Left ventricle myocardium inferior (tissue), 1 donor: ENCODE measurements at places on chromosomes 16 and 17.

DNA sequence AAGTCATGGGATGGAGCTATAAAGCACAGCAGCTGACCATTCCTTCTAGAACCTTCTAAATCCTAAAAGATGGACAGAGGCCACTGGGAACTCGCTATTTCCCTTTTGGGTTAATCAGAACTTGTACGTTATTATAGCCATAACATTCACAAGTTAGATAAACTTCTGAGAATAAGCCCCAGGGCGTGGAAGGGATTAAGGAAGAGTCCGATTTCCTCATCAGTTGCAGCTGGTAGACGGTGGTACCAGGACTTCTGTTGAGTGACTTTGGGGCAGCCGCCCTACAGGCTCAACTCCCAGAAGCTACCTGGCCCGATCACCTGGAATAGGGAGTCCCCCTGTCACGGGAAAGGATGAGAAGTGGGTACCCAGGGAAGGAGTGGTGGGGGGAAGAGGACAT is 370.1 kb upstream of the ZFHX3 start:
- DNase-seq, result no peak

DNA sequence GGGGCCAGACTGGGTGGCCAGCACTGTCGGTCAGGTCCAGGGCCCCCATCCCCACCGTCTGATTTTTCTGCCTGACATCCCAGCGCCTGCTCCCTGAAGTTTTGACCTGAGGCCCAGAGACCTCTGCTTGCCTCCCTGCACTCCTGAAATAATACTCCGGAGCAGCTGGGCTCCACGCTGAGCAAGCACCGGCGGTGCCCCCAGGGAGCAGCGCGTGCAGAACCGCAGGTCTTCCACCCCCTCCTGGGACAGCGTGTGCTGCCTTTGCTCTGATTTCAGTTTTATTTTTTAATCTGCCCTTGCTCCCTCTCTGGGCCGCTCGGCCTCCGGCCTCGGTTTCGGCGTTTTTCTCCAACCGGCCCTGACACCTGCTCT is 132.4 kb upstream of the GSE1 start:
- DNase-seq, result no peak

DNA sequence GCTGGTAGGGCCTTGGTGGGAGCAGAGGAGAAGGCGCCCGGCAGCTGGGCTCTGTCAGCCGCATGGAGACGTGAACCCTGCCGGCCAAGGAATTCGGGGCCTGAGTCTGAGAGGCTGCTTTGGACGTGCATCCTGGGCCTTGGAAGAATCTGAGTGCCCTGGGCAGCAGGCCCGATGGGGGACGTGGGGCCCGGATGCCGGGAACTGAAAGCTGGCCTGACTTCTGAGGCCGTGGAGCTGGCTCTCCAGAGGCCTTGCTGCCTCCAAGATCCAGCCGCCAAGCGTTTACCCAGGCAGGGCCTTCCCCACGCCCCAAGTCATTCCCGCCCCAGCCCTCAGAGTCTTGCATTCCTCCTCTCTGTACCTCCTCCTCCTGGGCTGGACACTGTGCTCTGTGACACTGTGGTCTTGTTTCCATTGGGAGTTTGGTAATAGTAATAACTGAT is 37.2 kb downstream of the NKD1 start:
- DNase-seq, result peak; percentile 74

DNA sequence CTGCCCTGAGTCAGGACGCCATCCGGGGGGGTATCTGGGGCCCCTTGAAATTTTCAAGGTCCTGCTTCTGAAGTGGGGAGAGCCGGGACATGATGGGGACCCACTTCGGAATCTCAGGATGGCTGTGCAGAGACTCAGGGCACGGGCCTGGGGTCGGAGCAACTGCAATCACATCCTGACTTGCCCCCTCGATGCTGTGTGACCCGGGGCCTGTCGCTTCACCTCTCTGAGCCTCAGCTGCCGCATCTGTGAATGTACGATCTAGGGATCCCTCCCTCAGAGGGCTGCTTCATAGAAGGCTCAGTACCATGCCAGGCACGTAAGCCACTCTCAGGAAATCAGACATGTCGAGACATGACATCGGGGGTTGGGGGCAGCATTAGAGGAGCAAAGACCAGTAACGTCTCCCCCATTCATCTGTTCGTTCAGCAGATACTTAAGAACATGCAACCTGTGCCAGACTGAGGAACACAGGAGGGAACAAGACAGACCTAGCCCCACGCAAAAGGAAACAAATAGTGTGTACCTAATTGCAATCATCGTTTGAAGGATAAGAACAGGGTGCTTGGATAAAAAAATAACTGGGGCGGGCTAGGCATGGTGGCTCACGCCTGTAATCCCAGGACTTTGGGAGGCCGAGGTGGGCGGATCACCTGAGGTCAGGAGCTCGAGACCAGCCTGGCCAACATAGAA is 229.6 kb downstream of the PARN start:
- no peak for DNase-seq

- DNase-seq, result no peak
Observed at GRCh38 chr16:53599548-53599947, 96.5 kb upstream of the AKTIP start.

DNA sequence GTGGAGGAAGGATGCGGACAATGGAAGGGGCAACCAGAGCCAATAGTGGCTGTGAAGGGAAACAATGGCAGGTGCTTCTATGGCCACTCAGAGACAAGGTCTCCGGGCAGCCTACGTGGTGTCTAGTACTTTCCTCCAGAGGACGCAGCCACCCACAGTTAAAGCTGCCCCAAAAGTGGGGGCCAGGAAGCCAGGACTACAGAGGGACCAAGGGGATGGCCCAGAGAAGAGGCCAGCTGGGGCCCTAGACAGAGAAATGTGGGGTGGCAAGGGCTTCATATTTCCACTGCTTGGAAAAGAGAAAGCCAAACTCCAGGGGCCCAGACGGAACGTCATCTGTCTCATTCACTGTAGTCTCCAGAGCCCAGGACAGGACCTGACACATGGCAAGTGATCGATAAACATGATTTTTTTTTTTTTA is 837 bp upstream of the PER1 start:
- no peak for DNase-seq
